ENCODE measurements at places on chromosomes 11 and 22. TPM values are rescaled to one million over a fixed set of nuclear protein-coding genes. Genes with fewer than 3 reads are reported as not detected.

GRCh38 chr11:19574916-19575315, 137.7 kb upstream of the NAV2 start:
- no peaks in the 10 kb centered on the region for H3K27me3 ChIP-seq
- H3K4me1 ChIP-seq: no peaks in the 10 kb centered on the region
- DNase-seq: no peak
- no peak overlapping the region for H3K27ac ChIP-seq
- H3K4me3 ChIP-seq: no peak overlapping the region
- no peaks in the 10 kb centered on the region for H3K36me3 ChIP-seq

GRCh38 chr11:100759106-100759505, 72.0 kb downstream of the ARHGAP42 start:
- no peak overlapping the region for H3K4me3 ChIP-seq
- no peak for DNase-seq
- no peaks in the 10 kb centered on the region for H3K27me3 ChIP-seq
- no peak overlapping the region for H3K27ac ChIP-seq

DNA sequence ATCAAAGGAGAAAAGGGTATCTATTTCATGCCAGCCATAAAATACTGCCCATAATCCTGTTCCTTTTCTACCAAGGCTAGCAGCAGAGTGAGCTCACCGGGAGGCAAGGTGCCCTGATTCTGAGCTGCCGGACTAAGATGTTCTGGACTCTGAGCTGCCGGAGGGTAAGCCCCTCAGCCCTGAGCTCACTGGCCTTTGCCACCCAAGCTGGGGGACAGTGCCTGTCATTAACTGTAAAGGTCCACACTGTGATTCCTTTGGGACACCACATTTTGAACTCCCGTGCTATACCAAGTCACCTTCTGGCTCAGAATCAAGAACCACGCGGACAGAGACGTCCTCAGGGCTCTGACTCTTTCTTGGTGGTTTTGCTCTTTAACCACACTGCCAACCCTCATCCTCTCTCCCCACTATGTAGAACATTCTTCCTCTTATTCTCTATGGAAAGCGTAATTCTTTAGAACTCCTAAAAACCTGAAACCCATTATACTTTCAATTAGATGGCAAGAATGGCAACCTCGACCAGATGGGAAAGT, 88.4 kb upstream of the BID start:
- H3K4me3 ChIP-seq: no peak overlapping the region
- no peak overlapping the region for H3K27ac ChIP-seq
- no peak for DNase-seq
- peaks cover 6% of the 10 kb centered on the region for H3K36me3 ChIP-seq

GRCh38 chr22:42983470-42983869, 31.5 kb downstream of the PACSIN2 start:
- no peaks in the 10 kb centered on the region for H3K36me3 ChIP-seq
- H3K27me3 ChIP-seq: no peaks in the 10 kb centered on the region
- no peak overlapping the region for H3K4me3 ChIP-seq
- DNase-seq: no peak
- peaks cover 4% of the 10 kb centered on the region for H3K4me1 ChIP-seq
- H3K27ac ChIP-seq: no peak overlapping the region

Gene EMID1
- total RNA-seq: 9.6 TPM

All from HCT116 (cell line).